ENCODE measurements at places on chromosomes 7 and 10. TPM values are rescaled to one million over a fixed set of nuclear protein-coding genes. Genes with fewer than 3 reads are reported as not detected.

- no peak for DNase-seq
- no peaks in the 10 kb centered on the region for H3K4me1 ChIP-seq
- no peaks in the 10 kb centered on the region for H3K27me3 ChIP-seq
- no peaks in the 10 kb centered on the region for H3K36me3 ChIP-seq
- no peak overlapping the region for H3K4me3 ChIP-seq
Observed at GRCh38 chr7:158321936-158322615, 265.5 kb downstream of the PTPRN2 start.

GRCh38 chr10:12050528-12050927, 7.9 kb upstream of the UPF2 start:
- no peaks in the 10 kb centered on the region for H3K27me3 ChIP-seq
- H3K27ac ChIP-seq: no peak overlapping the region
- no peaks in the 10 kb centered on the region for H3K36me3 ChIP-seq
- H3K4me1 ChIP-seq: peaks cover 4% of the 10 kb centered on the region

GRCh38 chr7:76423666-76424412, 911 bp upstream of the ZP3 start:
- H3K27me3 ChIP-seq: no peaks in the 10 kb centered on the region
- no peak for DNase-seq
- H3K27ac ChIP-seq: no peak overlapping the region
- no peaks in the 10 kb centered on the region for H3K4me1 ChIP-seq

DNA sequence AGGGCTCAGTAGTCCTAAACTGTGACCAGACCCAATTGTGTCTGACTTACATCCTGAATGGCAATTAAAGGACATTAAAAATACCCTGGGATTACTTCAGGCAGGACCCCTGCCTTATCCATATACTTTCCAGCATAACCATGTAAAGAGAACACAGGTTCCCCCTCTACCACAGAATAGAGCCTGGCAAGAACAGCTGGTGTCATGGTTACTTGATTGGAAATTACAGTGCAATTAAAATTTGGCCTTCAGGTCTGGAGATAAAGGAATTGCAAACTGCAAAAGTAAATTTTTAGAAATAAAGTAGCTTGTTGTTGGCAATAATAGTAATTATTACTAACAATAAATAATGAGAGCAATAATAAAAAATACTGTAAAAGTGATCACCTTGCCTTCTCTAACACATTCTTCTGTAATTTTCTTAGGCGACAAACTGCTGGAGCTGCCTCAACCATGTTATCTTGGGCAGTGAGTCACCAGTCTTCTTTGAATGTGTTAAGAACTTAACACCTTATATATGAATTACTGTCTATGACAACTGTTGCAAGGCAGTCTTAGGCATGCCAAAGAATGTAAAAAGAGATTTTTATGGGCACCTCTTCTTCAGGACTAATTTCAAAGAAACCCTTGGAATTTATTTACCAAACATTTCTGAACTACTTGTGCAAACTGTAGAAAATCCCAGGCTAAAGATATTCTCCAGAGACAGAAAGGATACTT, 53.7 kb downstream of the HIBADH start:
- H3K27ac ChIP-seq: no peak overlapping the region
- H3K4me1 ChIP-seq: peaks cover 36% of the 10 kb centered on the region
- DNase-seq: no peak
- H3K27me3 ChIP-seq: no peaks in the 10 kb centered on the region
- H3K36me3 ChIP-seq: no peaks in the 10 kb centered on the region
- H3K4me3 ChIP-seq: no peak overlapping the region

DNA sequence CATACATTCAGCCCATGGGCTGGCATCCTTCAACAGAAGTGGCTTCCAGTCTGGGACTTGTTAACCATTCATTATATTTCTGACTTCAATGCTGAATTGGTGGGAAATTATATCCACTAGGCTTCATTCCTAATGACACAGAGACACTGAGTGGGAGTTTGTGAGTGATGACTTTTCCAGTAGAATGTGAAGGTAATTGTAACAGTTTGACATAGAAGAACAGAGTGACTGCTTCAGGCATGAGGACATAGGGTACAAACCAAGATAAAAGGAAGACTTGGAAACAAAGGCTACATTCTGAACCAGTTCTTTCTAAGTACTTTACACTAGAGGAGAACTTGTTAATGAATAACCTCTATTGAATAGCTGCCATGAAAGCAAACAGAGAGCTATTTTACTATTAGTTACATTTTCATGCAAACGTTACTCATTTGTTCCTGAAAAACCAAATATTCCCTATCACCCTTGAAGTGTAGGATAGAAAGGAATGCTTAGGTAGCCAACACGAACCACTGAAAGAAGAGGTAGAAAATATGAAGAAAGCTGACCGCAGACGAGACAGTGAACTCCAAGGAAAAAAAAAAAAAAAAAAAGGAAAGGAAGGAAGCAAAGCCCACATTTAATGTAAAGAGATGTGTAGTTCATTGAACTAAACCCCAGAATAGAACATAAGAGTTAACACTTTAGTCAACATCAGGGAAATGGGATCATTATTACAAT, 237.0 kb upstream of the SEMA3C start:
- no peak overlapping the region for H3K4me3 ChIP-seq
- no peaks in the 10 kb centered on the region for H3K4me1 ChIP-seq
- no peak overlapping the region for H3K27ac ChIP-seq
- no peaks in the 10 kb centered on the region for H3K36me3 ChIP-seq

- no peak overlapping the region for H3K4me3 ChIP-seq
- DNase-seq: no peak
- H3K4me1 ChIP-seq: peaks cover 32% of the 10 kb centered on the region
- H3K36me3 ChIP-seq: no peaks in the 10 kb centered on the region
Observed at GRCh38 chr7:22351329-22351692, 5.6 kb downstream of the RAPGEF5 start.

DNA sequence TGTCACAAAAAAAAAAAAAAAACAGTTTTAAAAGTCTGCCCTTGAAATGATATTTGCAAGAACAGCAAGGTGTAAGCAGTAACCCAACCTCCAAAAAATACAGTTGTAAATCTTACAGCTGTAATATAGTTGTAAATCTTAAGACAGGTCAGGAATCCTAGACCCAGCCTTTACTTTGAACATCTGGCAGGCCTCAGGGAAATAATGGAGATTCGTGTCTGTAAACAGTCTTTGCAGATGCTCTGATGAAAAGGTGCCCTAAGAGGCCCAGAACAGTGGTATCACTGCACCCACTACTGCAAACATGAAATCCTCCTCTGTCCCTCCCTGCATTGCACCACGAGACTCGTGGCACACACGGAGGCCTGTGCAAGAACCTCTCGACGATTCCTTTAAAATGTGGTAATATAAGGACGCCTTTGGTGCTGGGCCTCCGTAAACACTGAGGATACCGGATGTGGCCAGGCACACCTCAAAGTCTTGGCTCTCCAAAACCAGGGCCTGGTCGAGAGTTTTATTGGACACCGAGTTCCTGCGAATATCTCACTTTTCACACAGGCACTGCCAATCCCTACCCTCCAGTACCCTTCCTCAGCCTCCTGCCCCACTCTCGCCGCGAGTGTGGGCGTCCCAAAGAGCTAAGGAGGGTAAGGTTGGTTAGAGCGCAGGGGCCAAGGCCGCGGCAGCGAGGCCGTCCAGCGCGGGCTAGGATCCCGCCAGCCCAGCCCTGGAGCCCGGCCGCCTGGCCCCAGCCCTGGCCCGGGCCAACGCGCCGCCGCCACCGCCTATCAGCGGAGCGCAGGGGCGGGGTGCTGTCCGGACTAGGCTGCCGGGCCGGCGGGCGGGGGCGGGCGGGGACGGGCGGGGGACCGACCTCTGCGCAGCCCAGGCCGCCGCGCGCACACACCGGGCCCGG, at the start of gene REEP3:
REEP3 (plus strand) TSS at position 902 of the 916 bp plus-strand sequence. CDS start 145 bp downstream, outside the sequence.
- H3K27ac ChIP-seq: peak within 1 kb of the TSS; percentile 97
- H3K4me3 ChIP-seq: peak within 1 kb of the TSS; percentile 91
- peak; percentile 67 for DNase-seq
- peaks cover 3% of the 10 kb centered on the region for H3K4me1 ChIP-seq
- H3K27me3 ChIP-seq: no peaks in the 10 kb centered on the region
- H3K36me3 ChIP-seq: no peaks in the 10 kb centered on the region

- no peaks in the 10 kb centered on the region for H3K4me1 ChIP-seq
- H3K36me3 ChIP-seq: no peaks in the 10 kb centered on the region
- H3K27me3 ChIP-seq: no peaks in the 10 kb centered on the region
- no peak overlapping the region for H3K27ac ChIP-seq
Observed at GRCh38 chr7:13448243-13448642, 541.2 kb downstream of the ETV1 start.

- no peaks in the 10 kb centered on the region for H3K27me3 ChIP-seq
- no peak overlapping the region for H3K27ac ChIP-seq
- no peaks in the 10 kb centered on the region for H3K36me3 ChIP-seq
- no peak overlapping the region for H3K4me3 ChIP-seq
Observed at GRCh38 chr10:30842894-30843293, 188.8 kb downstream of the ZNF438 start.

DNA sequence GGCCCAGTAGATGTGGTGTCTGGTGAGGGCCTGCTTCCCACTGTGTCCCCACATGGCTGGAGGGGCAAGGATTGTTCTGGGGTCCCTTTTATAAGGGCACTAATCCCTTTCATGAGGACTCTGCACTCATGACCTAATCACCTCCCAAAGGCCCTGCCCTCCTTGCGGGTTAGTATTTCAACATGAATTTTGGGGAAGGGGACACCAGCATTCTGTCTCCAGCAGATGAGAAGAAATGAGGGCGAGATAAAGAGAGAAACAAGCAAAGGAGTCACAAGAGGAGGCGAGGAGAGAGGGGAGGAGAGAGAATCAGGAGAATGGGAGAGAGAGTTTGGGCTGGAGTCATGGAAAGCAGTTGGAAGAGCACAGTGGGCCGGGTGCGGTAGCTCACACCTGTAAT, 83.7 kb downstream of the C10orf105 start:
- no peaks in the 10 kb centered on the region for H3K36me3 ChIP-seq
- no peaks in the 10 kb centered on the region for H3K27me3 ChIP-seq
- no peak for DNase-seq
- peak overlapping the region; percentile 43 for H3K27ac ChIP-seq
- no peak overlapping the region for H3K4me3 ChIP-seq
- H3K4me1 ChIP-seq: peaks cover 40% of the 10 kb centered on the region

GRCh38 chr10:43415544-43415943, 6.6 kb upstream of the HNRNPF start:
- no peak for DNase-seq
- no peak overlapping the region for H3K4me3 ChIP-seq
- H3K27ac ChIP-seq: no peak overlapping the region
- no peaks in the 10 kb centered on the region for H3K27me3 ChIP-seq
- H3K36me3 ChIP-seq: no peaks in the 10 kb centered on the region

DNA sequence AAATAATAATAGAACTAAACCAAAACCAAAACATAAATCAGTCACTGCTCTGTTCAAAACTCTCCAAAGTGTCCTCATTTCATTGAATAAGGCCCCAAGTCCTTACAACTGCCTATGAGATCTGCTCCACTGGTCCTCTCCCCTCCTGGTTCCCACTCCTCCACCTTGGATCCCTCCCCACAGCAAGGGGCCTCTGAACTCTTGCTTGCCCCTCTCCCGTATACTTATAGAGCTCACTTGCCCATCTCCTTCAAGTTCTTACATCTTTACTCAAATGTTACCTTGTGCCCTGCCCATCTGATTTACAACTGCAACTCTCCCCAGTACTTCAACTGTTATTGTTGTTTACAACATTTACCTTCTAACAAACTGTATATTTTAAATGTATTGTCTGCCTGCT, 819 bp downstream of the POLD2 start:
- peak overlapping the region; percentile 72 for H3K4me3 ChIP-seq
- no peaks in the 10 kb centered on the region for H3K27me3 ChIP-seq
- DNase-seq: no peak
- H3K4me1 ChIP-seq: peaks cover 11% of the 10 kb centered on the region

GRCh38 chr10:24824124-24824523, 100.4 kb upstream of the ARHGAP21 start:
- DNase-seq: no peak
- H3K27ac ChIP-seq: no peak overlapping the region
- no peaks in the 10 kb centered on the region for H3K4me1 ChIP-seq
- H3K36me3 ChIP-seq: no peaks in the 10 kb centered on the region
- H3K4me3 ChIP-seq: no peak overlapping the region

DNA sequence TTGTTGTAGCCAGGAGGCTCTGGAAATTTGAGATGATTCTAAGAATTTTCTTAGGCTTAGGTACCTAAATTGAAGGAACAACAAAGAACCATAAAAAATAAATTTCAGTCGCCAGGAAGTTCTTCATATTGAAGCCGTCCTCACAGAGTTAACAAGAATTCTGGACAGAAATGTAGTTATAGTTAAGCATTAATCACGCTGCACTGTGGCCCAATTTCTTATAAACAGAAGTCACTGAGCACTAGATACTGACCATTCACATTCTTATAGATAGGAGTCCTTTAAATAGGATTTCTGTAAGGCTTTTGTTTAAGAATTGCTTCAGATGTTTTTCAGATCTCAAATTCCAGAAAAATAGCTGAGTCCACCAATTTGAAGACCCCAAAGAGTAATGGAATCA, 256.2 kb upstream of the PITRM1 start:
- no peak for DNase-seq
- H3K27ac ChIP-seq: no peak overlapping the region
- no peak overlapping the region for H3K4me3 ChIP-seq
- no peaks in the 10 kb centered on the region for H3K27me3 ChIP-seq
- H3K36me3 ChIP-seq: no peaks in the 10 kb centered on the region

DNA sequence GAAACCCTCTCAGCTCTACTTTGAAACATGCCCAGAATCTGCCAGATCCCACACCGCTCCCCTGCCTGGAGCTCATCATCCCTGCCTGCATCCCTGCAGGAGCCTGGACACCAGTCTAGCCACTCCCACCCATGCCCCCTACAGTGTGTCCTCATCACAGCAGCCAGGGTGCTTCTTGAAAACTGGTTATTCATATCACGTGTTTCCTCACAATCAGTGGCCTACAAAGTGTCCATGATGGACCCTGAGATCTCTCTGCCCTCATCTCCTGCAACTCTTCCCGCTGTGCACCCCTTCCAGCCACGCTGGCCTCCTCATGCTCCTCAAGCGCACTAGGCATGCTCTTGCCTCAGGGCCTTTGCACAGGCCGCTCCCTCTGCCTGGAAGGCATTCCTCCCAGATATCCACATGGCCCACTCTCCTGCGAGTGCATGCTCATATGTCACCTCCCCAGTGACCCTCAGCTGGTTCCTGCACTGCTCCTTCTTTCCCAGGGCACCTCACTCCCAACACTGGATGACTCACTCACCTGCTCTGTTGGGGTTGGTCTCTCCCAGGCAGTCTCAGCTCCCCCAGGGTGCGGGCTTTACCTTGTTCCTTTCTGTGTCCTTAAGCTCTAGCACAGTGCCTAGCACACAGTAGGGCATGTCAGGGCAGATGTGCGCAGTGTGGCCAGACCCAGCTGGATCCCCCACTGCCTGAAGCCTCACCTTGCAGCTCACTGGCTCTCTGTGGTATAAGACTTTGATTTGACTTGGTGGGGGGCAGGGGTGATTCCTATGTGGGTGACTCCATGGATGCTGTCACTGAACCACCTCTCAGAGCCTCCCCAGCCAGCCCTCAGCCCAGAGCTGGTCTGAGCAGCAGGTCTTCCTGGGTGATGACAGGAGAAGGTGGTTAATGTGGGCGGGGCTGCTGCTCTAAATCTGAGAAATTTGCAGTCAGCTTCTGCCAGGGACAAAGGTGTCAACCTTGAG, 37.3 kb downstream of the CDH23 start:
- H3K27ac ChIP-seq: no peak overlapping the region
- no peaks in the 10 kb centered on the region for H3K36me3 ChIP-seq
- DNase-seq: peak; percentile 17
- peaks cover 12% of the 10 kb centered on the region for H3K4me1 ChIP-seq

Gene WNT8B
- not detected for polyA plus RNA-seq

Gene RINT1
- polyA plus RNA-seq: 6.9 TPM

Gene SLC26A4
- 0.08 TPM for polyA plus RNA-seq

Gene LRGUK
- 0.03 TPM for polyA plus RNA-seq

Gene FAM25A
- not detected for polyA plus RNA-seq

Gene OR2A7
- 1.1 TPM for polyA plus RNA-seq

Gene SCART1
- polyA plus RNA-seq: 0.32 TPM

Gene LBX1
- polyA plus RNA-seq: not detected

Gene ANKRD22
- 0.43 TPM for polyA plus RNA-seq

Gene PDE6C
- polyA plus RNA-seq: not detected
